NCI-H1105 (cell line): ENCODE measurements at places on chromosomes 7 and 10.
A peak's percentile ranks its signal among the peaks of the same experiment; 100 is the strongest.

- DNase-seq = peak; percentile 74
Observed at GRCh38 chr10:101986624-101986971, 69.4 kb downstream of the ARMH3 start.

GRCh38 chr7:143085109-143085508 lies 33.0 kb downstream of the OR6V1 start:
- DNase-seq = no peak

DNA sequence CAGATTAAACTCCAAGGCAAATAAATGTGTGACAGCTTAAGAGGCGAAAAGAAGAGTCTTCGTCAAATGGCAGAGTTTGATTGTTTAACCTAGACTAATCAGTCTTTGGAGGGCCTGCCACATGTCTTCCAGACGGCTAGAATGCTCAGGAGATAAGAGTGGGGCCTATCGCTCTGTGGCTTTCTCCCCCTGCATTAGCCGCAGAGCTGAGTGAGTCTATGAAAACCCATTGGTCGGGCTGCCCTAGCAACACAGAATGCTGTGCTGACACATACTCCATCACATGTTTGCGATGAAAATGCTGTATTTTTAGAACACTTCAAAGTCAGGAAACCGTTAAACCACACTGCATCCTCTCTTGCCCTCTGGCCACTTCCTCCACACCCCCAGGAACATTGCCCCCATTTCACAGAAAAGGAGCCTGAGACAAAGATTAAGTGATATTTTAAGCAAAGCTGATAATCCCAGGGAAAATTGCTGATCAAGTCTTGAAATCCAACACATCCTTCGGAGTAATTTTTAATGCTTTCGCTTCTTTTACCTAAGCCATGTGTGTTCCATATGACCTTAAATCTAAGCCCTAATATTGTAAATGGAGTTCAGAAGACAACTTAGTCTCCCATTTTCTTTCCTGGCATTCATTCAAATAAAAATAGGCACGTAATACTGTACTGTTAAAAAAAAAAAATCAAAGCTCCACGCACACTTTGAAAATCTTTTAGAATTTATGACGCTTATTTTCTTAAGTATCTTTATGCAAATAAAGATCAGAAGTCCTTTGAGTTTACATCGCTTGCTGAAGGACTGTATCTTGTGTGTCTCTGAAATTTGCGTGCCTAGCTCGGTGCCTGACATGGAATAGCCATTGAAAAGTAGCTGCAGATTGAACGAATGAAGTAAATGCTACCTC lies 161.2 kb downstream of the CELF2 start:
- DNase-seq = no peak

GRCh38 chr7:31061185-31061584 lies 9.1 kb downstream of the ADCYAP1R1 start:
- DNase-seq = no peak

- DNase-seq = no peak
Observed at GRCh38 chr10:21172930-21173801, 276.1 kb upstream of the NEBL start.

- no peak for DNase-seq
Observed at GRCh38 chr7:149822353-149822943, 15.7 kb upstream of the ZNF862 start.

DNA sequence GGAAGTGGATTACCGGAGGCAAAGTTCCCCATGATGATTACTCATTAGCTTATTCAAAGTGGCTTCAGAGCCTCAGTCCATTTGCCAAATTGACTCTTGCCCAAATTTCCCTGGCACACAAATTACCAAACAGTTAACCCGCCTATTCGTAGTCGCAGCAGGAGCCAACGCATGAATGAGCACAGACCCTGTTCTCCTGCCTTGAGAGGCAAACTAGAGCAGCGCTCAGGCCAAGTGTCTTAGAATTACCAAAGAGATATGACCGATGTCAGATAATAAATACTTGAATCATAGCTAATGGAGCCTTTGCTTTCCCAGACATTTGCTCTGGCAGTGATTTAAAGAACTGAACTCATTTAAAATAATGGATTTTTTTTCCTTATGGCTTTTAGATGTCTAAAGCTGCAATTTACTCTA lies 64.9 kb downstream of the CTTNBP2 start:
- peak; percentile 90 for DNase-seq

DNA sequence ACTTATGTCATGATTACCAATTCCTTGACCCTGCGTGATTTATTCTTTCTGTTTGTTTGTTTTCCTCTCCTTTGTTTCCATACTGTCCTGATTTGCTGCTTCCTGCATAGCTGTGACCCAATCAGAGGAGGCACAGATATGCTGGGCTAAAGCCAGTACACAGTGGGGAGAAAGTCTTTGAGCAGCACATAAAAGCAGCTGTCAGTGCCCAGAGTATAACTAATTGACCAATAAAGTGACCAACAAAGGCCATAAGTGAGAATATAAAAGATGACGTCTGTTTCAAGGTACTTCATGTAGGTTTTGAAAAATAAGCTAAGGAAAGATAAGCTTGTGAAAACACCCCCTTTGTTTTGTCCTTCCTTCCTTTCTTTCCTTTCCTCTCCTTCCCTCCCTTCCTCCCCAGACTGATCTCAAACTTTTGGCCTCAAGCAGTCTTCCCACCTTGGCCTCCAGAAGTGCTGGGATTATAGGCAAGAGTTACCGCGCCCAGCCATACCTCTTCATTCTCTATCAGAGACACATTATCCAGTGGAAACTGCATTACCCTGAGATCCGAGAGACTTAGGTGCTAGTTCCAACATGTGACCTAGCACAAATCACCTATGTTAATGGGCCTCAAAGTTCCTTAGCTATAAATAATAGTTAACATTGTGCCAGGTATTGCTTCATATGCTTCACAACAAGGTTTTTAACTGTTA lies 17.0 kb downstream of the BCAP29 start:
- no peak for DNase-seq

GRCh38 chr10:117734731-117735405 lies 192.3 kb downstream of the EMX2 start:
- no peak for DNase-seq

GRCh38 chr7:42694894-42695507 lies 216.9 kb downstream of the C7orf25 start:
- no peak for DNase-seq

DNA sequence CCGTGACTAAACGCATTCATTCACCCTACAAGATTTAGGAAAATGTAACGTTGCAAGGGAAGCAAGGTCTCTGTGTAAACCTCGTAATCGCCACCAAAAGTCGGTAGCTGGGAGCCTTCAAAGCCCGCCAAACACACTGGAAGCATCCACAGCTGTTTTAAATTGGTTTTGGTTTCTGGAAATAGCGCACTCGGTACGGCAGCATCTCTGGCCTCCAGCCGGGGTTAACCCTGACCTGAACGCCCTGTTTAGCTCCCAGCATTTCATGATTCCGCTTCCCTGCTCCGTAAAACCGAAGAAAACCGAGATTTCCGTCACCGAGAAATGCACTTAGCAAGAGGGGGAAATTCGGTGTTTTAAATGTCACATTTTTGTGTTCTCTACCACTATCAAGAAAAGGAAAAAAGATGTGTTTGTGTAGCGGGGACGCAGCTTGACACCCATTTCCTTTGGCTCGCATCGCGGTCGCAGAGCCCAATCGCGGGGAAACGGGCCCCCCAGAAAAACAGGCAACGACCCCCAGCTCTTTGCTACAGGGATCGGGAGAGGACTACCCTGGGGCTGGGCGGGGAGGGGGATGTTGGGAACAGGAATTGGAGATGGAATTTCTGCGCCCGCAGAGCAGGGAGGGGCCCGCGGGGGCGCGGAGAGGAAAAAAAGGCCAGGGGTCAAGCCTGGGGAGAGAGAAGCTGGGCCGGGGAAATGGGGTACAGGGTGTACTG lies 646 bp downstream of the SGCE start:
- DNase-seq = peak; percentile 44

DNA sequence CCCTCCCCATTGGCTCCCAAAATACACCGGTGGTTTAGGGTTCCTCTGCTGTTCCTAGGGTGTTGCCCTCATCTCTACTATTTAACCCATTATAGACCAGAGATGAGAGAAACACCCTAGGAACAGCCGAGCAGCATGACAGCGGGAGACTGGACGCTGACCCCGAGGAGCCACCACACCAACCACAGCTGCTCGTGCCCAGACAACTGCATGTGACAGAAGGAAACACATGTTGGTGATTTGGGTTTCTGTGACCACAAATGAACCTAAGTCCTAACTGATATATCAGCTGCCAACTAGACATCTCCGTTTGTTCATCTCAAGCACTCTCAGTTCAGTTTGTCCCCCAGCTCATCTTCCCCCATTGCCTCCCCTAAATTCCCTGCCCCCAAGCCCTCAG lies 13.4 kb downstream of the CFAP43 start:
- no peak for DNase-seq

- DNase-seq = no peak
Observed at GRCh38 chr10:32111585-32111984, 55.4 kb upstream of the KIF5B start.

GRCh38 chr10:132514821-132515520 lies 22.6 kb upstream of the INPP5A start:
- DNase-seq = no peak

DNA sequence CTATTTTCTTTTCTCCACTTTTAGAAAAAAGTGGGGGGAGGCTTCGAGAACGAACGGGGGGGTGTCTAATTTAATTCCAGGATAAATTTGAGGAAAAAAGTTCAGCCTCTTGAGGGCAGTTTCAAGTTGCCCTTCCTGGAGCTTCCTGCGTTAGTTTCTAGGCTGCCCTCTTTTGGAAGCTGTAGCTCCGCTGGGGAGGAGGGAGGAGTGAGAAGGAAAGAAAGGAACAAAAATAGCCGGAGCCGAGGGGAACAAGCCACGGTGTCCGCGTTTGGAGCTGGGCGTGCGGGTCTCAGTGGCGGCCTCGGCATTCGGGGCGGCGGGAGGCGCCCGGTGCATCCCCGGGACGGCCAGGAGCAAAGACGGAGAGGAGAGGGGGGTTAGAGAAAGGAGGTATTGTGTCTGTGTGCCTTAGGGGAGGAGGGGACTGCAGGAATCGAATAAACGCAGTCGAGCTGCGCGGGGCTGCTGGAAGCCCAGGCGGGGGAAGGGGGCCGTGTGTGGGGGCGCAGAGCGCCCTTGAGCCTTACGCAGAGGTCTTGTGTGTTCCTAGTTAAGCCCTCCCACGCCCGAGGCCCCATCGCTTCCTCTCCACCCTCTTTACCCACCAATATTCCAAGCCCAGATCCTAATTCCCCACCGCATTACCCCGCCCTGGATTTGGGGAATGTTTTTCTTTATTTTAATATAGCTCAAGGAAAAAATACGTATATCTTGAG lies 2.0 kb upstream of the TNRC18 start:
- DNase-seq = peak; percentile 83

GRCh38 chr7:31890198-31890597 lies 180.0 kb downstream of the PDE1C start:
- DNase-seq = no peak

DNA sequence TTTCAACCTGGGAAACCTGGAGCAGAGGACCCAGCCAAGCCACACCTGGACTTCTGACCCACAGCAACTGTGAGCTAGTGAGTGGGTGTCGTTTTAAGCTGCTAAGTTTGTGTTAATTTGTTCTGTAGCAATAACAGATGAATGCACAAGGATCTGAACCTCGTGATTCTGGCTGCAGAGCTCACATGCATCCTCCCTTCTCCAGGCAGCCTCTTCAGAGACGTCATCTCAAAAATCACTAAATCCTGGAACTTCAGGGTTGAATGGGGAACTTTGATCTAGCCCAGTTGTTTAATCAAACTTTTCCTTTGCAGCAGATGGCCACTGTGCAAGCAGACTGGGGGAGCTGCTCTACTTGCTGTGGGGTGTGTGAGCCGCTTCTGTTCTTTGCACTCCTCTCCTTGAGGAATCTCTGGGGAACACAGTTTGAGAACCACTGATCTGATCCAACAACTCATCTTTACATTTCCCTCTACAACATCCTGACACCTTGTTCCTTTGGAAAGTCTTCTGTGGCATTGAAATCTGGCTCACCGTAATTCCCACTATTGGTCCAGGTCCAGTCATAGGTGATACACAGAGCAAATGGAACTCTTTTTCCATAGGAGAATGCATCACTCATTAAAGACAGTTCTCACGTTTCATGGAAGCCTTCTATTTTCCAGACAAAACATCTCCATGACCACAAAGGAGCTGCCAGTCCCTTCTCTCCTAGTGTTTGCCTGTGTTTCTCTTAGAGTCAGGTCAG lies 90.3 kb downstream of the CHN2 start:
- DNase-seq = no peak

GRCh38 chr7:100629117-100629716 lies 12.1 kb downstream of the TFR2 start:
- DNase-seq = no peak

- DNase-seq = no peak
Observed at GRCh38 chr7:44184206-44184872, 4.9 kb downstream of the GCK start.
